Chondrocyte (in vitro differentiated cells): ENCODE measurements at places on chromosomes 4 and X. TPM values are rescaled to one million over a fixed set of nuclear protein-coding genes. Genes with fewer than 3 reads are reported as not detected.

The TLR1 gene
- 0.15 to 1.1 TPM (median 0.38 TPM) in 3 replicates for total RNA-seq

DNA sequence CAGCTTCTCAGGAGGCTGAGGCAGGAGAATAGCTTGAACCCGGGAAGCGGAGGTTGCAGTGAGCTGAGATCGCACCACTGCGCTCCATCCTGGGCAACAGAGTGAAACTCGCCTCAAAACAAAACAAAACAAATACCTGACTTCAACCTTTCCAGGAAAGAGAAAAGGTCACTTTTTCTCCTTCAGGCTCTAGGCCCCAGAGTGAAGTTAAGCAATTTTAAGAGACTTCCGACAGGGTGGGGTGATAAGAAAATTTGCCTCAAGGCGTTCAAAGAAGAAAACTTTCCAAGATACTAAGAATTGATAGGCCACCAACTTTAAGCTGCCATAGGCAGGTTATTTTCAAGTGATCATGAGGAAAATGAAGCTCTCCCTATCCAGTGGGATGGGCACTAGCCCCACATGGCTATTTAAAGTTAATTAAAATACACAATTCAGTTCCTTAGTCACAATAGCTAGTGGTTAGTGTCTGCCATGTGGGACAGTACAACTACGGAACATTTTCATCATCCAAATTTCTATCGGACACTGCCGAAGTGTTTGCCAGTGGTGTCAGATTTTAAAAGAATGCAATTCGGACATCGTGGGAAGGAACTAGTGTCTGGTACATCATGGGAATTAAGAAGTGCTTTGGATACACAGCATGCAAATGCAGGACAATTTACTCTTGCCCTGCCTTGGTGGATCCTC lies 33.0 kb downstream of the SMS start:
- DNase-seq: no peak
- H3K36me3 ChIP-seq: peaks cover 33% of the 10 kb centered on the region
- no peaks in the 10 kb centered on the region for H3K27me3 ChIP-seq

The MAGEB17 gene
- total RNA-seq: not detected in 3 replicates

GRCh38 chr4:178081176-178081575 lies 638.9 kb upstream of the AGA start:
- no peak overlapping the region for H3K27ac ChIP-seq
- peaks cover 7% of the 10 kb centered on the region for H3K4me1 ChIP-seq
- peaks cover 4% of the 10 kb centered on the region for H3K27me3 ChIP-seq
- H3K36me3 ChIP-seq: no peaks in the 10 kb centered on the region

The GPR34 gene
- not detected in 3 replicates for total RNA-seq

- no peaks in the 10 kb centered on the region for H3K27me3 ChIP-seq
- no peak for DNase-seq
- H3K4me3 ChIP-seq: no peak overlapping the region
- H3K4me1 ChIP-seq: no peaks in the 10 kb centered on the region
These were observed 124.8 kb downstream of the ANTXR2 start for GRCh38 chr4:79948261-79948660.

DNA sequence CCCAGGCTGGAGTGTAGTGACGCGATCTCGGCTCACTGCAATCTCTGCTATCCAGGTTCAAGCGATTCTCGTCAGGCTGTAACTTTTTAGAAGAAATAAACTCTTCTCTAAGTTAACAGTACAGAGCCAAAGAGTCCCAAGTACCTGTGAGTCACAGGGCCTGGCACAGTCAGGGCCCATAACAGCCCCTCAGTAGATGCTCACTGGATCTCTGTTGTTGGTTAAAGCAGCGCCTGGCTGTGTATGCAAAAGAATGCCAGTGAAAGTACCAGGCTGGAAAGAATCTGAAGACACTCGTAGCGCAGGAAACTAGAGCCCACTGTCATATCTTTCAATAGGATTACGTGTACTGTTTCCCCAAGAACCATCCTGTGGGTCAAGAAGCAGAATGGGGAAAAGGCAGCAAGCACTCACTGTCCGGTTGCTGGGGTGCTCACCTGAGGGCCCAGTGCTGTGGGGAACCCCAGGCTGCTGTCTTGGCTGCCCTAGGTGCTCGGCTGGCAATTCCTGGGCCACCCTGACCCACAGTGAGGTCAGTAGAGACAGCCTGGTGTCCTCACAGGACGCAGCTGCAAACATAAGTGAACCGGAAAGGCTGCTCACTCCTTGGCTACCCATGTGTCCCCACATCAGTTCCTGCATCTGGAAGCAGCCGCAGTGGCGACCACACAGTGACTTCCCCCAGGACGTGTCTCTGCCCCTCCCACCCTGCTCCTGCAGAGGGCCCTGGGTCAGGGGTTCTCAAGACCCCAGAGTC lies 3.1 kb upstream of the SLBP start:
- H3K27me3 ChIP-seq: no peaks in the 10 kb centered on the region
- DNase-seq: peak; percentile 61
- H3K27ac ChIP-seq: peak overlapping the region; percentile 66
- H3K4me1 ChIP-seq: peaks cover 38% of the 10 kb centered on the region

DNA sequence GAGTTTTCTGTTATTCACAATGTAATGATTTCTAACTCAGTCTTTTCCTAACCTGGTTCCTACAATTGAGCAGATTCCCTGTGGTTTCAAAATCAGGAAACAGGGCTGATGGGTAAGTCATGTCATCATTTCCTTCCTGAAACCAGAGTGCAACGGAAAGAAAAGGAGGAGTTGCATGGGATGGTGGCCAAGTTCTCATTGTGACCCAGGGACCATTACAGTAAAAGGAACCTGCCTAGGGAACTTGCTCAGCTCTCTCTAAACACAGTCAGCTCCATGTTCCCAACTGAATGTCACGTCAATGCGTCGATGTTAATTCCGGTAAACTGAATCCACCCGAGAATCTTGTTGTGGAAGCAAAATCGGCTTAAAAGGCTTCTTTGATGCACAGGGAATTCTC lies 51.2 kb downstream of the LGI2 start:
- DNase-seq: no peak
- no peak overlapping the region for H3K4me3 ChIP-seq
- peaks cover 24% of the 10 kb centered on the region for H3K27me3 ChIP-seq

The TCEAL6 gene
- total RNA-seq: not detected in 3 replicates

The NCAPG gene
- total RNA-seq: 6.4 to 9.1 TPM (median 6.5 TPM) in 3 replicates

The SPATA18 gene
- 17.9 to 18.7 TPM (median 18.6 TPM) in 3 replicates for total RNA-seq

- no peaks in the 10 kb centered on the region for H3K36me3 ChIP-seq
- peaks cover 34% of the 10 kb centered on the region for H3K27me3 ChIP-seq
- H3K4me1 ChIP-seq: no peaks in the 10 kb centered on the region
These were observed 56.8 kb upstream of the PRDX4 start for GRCh38 chrX:23610495-23610894.

The TNIP3 gene
- total RNA-seq: 0.31 TPM in 1 of 3 replicates, not detected in the others

The TMSB15C gene
- 3.4 to 4.5 TPM (median 4.3 TPM) in 3 replicates for total RNA-seq

The SSX2B gene
- not detected in 3 replicates for total RNA-seq

The MAGED1 gene
- 470 to 669 TPM (median 477 TPM) in 3 replicates for total RNA-seq

- DNase-seq: no peak
- no peak overlapping the region for H3K4me3 ChIP-seq
- no peak overlapping the region for H3K27ac ChIP-seq
- peaks cover 37% of the 10 kb centered on the region for H3K4me1 ChIP-seq
- H3K27me3 ChIP-seq: no peaks in the 10 kb centered on the region
These were observed 260.5 kb downstream of the RAPGEF2 start for GRCh38 chr4:159363361-159363760.

DNA sequence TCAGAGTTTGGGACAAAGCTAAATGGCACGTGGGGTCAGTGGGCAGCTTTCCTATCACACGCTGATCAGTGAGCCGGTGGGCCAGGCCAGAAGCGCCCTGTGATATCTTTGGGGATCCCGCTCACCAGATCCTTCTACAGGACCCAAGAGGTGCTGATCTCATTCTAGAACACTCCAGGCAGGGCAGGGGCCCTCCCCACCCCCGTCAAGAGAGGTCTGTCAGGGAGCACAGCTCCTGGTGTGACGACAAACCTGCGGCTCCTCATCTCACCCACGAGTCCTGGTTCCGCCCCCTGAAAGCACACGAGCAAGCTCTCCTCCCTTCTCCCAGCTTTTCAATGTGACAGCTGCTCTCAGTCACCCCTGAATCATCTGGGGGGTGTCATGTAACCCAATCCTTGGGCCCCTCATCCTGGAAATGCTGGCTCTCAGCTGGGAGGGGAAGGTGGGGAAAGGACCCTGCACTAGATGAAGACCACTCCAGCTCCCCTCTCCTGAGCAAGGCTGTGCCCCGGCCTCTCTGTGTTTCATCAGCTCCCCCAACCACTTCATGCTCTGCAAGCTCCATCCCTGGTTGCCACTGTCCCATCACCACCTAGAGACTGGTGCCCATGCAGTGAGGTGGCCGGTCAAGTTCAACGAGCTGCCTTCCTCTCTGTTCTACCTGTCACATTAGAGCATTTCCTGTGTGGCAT lies 4.6 kb downstream of the HCFC1 start:
- H3K4me1 ChIP-seq: peaks cover 39% of the 10 kb centered on the region
- H3K4me3 ChIP-seq: no peak overlapping the region
- no peaks in the 10 kb centered on the region for H3K27me3 ChIP-seq
- peaks cover 3% of the 10 kb centered on the region for H3K36me3 ChIP-seq
- H3K27ac ChIP-seq: peak overlapping the region; percentile 100
